Neural progenitor cell (in vitro differentiated cells): ENCODE measurements at places on chromosomes 11 and 22. TPM values are rescaled to one million over a fixed set of nuclear protein-coding genes. Genes with fewer than 3 reads are reported as not detected.
A peak's percentile ranks its signal among the peaks of the same experiment; 100 is the strongest.

ZNF215 gene
- 14.8 and 20.1 TPM in 2 replicates for total RNA-seq

HEPHL1 gene
- total RNA-seq = 0.02 TPM in 1 of 2 replicates, not detected in the other

FBLN1 gene
- 84.3 and 163 TPM in 2 replicates for total RNA-seq

TANGO2 gene
- 9.1 and 10.0 TPM in 2 replicates for total RNA-seq

DNA sequence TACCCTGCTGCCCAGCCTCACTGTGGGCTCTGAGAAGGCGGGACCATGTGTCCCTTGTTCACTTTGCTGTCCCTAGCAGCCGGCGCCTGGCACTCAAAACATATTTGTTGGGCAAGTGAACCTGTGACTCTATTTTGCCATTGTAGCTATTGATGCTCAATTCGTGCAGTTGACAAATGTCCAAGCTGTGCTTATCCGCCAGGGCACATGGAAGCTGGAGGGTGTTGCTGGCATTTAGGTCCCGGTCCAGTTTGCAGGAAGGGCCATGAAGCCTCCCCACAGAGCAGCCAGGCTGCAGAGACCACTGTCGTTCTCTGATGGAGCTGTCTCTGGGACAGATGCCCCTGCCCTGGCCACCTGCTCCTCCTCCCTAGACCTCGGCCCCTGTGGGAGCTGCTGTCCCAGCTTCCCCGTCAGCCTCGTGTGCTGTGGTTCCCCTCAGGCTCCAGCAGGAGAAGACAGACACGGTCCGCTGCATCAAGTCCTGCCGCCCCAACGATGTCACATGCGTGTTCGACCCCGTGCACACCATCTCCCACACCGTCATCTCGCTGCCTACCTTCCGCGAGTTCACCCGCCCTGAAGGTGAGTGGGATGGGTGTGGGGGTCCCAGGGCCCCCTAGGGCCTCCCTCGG, 71.5 kb downstream of the FBLN1 start:
- no peaks in the 10 kb centered on the region for H3K27me3 ChIP-seq
- no peak for DNase-seq
- H3K27ac ChIP-seq = no peak overlapping the region
- no peak overlapping the region for H3K4me3 ChIP-seq
- no peaks in the 10 kb centered on the region for H3K4me1 ChIP-seq

DNA sequence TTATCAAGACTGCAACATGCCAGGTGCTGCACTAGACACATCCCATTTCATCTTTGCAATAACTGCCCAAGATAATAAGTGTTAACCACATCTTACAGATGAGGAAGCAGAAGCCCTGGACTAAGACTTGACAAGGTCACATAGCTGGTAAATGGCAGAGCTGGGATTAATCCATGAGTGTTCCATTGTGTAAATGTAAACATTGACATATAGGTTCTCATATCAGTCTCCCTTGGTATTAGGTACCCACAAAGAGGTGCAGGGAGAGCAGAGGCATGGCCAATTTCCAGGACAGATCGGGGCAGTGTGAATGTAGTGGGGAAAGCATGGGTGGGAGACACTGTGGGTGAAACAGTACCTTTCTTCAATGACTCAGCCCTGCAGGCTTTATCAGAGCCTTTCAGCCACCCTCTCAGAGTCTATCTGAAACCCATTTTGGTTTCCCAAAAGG, 17.9 kb downstream of the MICAL2 start:
- DNase-seq = no peak
- peaks cover 3% of the 10 kb centered on the region for H3K4me1 ChIP-seq
- H3K4me3 ChIP-seq = no peak overlapping the region
- no peak overlapping the region for H3K27ac ChIP-seq
- H3K36me3 ChIP-seq = no peaks in the 10 kb centered on the region

- H3K27me3 ChIP-seq = no peaks in the 10 kb centered on the region
- H3K4me3 ChIP-seq = no peak overlapping the region
- DNase-seq = no peak
- no peak overlapping the region for H3K27ac ChIP-seq
Observed at GRCh38 chr11:10426475-10426874, 28.6 kb upstream of the AMPD3 start.

DNA sequence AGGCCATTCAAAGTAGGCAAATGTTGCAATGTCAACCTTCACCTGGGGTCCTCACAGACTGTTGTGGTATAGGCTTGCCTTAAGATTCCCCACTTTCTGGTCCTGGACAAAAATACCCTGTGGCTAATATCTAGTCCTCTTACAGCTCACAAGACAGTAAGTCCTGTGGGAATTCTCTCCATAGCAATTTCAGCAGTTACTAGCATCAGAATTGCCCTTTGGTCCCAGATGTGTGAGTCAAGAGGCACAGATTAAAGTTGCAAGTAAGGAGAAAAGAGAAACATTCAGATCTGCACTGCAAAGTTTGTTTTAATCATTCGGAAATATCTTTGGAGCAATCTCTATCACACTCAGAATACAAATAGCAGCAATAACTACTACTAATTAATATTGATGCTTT, 420.2 kb downstream of the NTM start:
- H3K4me3 ChIP-seq = no peak overlapping the region
- no peak overlapping the region for H3K27ac ChIP-seq
- no peaks in the 10 kb centered on the region for H3K36me3 ChIP-seq
- no peaks in the 10 kb centered on the region for H3K27me3 ChIP-seq
- no peaks in the 10 kb centered on the region for H3K4me1 ChIP-seq

GRCh38 chr11:17780668-17781067, 46.1 kb downstream of the KCNC1 start:
- no peak overlapping the region for H3K4me3 ChIP-seq
- H3K27me3 ChIP-seq = no peaks in the 10 kb centered on the region
- no peak for DNase-seq
- no peak overlapping the region for H3K27ac ChIP-seq
- H3K4me1 ChIP-seq = peaks cover 8% of the 10 kb centered on the region
- no peaks in the 10 kb centered on the region for H3K36me3 ChIP-seq

GRCh38 chr11:84829162-84829561, 798.0 kb downstream of the DLG2 start:
- H3K27me3 ChIP-seq = no peaks in the 10 kb centered on the region
- H3K4me3 ChIP-seq = no peak overlapping the region
- no peak for DNase-seq
- no peaks in the 10 kb centered on the region for H3K36me3 ChIP-seq
- no peaks in the 10 kb centered on the region for H3K4me1 ChIP-seq

- H3K4me1 ChIP-seq = no peaks in the 10 kb centered on the region
- no peaks in the 10 kb centered on the region for H3K36me3 ChIP-seq
- H3K4me3 ChIP-seq = no peak overlapping the region
- no peak overlapping the region for H3K27ac ChIP-seq
- peak; percentile 45 for DNase-seq
Observed at GRCh38 chr11:92340839-92341238, 116.2 kb downstream of the FAT3 start.

- no peak overlapping the region for H3K4me3 ChIP-seq
- H3K36me3 ChIP-seq = no peaks in the 10 kb centered on the region
Observed at GRCh38 chr11:79449040-79449439, 8.2 kb upstream of the TENM4 start.

- no peak overlapping the region for H3K4me3 ChIP-seq
- DNase-seq = no peak
- no peak overlapping the region for H3K27ac ChIP-seq
- no peaks in the 10 kb centered on the region for H3K27me3 ChIP-seq
- no peaks in the 10 kb centered on the region for H3K36me3 ChIP-seq
Observed at GRCh38 chr11:12733091-12733490, 58.9 kb downstream of the TEAD1 start.

DNA sequence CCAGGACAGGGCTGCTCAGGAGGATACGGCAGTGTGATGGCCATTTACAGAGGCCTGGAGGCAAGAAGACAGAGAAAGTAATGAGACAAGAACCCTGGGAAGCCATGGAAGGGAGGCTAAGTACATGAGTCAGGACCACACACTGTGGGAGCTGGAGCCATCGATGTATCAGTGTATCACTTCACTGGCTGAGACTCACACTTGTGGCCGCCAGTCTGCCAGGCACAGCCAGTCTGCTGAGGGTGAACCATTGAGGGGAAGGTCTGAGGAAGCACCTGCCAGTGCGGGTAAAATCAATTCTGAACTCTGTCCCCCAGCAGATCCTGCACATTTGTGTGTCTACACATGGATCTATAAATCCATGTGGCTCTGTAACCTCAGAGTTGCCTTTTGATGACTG, 195.6 kb downstream of the GRIK4 start:
- DNase-seq = no peak
- H3K4me3 ChIP-seq = no peak overlapping the region
- H3K36me3 ChIP-seq = no peaks in the 10 kb centered on the region
- H3K4me1 ChIP-seq = peaks cover 10% of the 10 kb centered on the region

DNA sequence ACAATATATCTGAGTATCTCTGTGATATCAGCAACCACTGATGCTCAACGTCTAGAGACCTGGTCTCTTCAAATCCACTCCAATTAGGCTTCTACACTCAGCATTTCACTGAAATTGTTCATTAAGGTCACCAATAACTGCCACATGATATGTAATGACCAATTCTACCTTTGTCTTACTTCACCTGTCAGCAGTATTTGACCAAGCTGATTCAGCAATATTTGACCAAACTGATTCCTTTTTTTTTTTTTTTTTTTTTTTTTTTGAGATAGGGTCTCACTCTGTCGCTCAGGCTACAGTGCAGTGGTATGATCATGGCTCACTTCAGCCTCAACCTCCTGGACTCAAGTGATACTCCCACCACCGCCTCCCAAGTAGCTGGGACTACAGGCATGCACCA, 5.6 kb downstream of the TSG101 start:
- H3K4me1 ChIP-seq = no peaks in the 10 kb centered on the region
- no peak overlapping the region for H3K4me3 ChIP-seq
- no peaks in the 10 kb centered on the region for H3K27me3 ChIP-seq
- H3K36me3 ChIP-seq = no peaks in the 10 kb centered on the region

DNA sequence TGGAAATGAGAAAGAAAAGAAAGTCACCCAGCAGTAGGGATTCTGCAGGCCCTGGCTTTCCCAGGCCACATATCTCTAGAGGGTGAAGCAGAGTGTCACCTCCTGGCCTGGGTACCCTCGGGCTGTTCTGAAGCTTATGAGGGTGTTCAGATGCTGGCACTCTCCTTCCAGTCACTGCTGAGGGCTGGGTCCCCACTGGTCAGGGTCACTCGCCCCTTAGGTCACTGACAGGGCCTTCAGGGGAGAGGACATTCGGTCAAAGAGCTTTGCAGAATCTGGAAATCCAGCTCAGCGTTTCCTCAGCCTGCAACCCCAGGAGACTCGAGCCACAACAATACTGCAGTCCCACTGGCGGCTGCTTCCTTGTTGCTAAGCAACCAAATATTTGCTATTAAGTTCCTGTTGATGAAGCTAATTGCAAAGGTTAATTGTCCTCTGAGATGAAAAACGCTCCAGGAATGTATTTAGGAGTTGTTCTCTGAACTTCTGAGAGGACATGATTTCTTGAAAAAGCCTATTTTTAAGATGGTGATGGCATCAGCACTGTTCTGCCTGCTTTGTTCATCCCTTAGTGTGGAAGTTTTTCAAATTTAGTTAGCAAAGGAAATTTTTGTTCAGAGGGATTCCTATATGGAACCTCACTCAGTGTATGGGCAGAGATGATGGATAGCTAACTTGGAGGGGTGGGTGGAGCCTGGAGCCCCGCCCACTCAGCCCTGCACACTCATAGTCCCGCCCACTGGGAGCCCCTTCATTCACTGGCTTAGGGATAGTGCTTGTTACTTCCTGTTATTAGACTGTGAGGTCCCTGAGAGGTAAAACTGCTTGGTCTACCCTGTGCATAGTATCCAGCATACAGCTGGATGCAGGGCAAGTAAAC, 109.2 kb downstream of the CSNK2A3 start:
- no peaks in the 10 kb centered on the region for H3K27me3 ChIP-seq
- H3K4me1 ChIP-seq = peaks cover 15% of the 10 kb centered on the region
- peak; percentile 82 for DNase-seq
- no peaks in the 10 kb centered on the region for H3K36me3 ChIP-seq
- peak overlapping the region; percentile 44 for H3K27ac ChIP-seq

GRCh38 chr11:64107303-64107702, 58.6 kb downstream of the MACROD1 start:
- no peak for DNase-seq
- peaks cover 22% of the 10 kb centered on the region for H3K4me1 ChIP-seq
- no peaks in the 10 kb centered on the region for H3K36me3 ChIP-seq
- H3K27ac ChIP-seq = no peak overlapping the region
